Right lung (tissue), 10 donors: ENCODE measurements at places on chromosomes 3 and 15.

- DNase-seq = no peak
Observed at GRCh38 chr15:74191798-74192197, 10.8 kb downstream of the STRA6 start.

- DNase-seq = no peak
Observed at GRCh38 chr15:100218434-100218833, 123.3 kb downstream of the ADAMTS17 start.

DNA sequence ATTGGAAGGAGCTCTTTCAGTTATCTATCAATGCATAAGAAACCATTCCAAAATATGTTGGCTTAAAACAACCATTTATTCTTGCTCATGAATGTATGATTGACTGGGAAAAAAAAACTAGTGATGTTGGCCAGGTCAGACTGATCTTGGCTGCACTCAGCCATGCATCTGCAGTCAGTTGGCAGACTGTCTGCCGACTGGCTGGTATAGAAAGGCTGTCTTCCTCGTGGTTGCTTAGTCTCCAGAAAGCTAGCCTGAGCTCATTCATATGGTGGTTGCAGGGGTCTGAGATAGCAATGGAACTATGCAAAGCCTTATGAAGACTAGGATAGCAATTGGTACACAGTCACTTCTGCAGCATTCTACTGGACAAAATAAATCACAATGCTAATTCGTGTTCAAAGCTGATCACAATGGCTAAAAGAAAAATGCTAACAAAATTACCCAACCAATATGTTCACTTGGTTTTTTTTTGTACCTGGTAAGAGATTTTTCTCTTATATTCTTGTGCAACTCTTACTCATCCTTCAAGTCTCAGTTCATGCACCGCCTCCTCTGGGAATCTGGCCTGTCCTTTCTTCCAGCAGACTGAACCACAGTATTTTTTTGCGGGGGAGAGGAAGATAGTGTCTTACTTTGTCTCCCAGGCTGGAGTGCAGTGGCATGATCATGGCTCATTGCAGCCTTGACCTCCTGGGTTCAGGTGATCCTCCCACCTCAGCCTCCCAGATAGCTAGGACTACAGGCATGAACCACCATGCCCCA, 126.8 kb downstream of the KCNAB1 start:
- no peak for DNase-seq

- no peak for DNase-seq
Observed at GRCh38 chr15:39016706-39017105, 452.1 kb upstream of the RASGRP1 start.

- peak; percentile 14 for DNase-seq
Observed at GRCh38 chr3:133578548-133579191, 5.2 kb downstream of the CDV3 start.

- peak; percentile 42 for DNase-seq
Observed at GRCh38 chr3:128488991-128489673, 3.9 kb downstream of the GATA2 start.

- no peak for DNase-seq
Observed at GRCh38 chr3:9730657-9731205, 804 bp upstream of the BRPF1 start.

GRCh38 chr3:12681943-12682390, 18.1 kb upstream of the RAF1 start:
- no peak for DNase-seq

DNA sequence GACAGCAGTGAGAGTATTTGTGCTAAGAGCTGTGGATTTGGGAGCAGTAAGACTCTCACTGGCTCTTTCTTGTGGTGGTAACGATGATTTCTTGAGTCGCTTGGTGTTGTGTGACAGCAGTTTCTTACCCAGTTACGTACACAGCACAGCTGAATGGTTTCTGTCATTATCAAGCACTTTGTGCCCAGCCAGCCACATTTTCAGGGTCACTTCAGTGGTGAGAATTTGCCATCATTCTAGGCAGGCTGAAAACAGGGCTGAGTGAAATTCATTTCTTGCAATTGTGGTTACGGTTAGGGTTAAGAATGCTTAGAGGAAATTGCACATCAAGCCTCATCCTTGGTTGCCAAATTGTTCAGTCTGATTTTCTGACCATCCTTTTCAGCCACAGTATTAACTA, 130.1 kb downstream of the RYR3 start:
- no peak for DNase-seq

DNA sequence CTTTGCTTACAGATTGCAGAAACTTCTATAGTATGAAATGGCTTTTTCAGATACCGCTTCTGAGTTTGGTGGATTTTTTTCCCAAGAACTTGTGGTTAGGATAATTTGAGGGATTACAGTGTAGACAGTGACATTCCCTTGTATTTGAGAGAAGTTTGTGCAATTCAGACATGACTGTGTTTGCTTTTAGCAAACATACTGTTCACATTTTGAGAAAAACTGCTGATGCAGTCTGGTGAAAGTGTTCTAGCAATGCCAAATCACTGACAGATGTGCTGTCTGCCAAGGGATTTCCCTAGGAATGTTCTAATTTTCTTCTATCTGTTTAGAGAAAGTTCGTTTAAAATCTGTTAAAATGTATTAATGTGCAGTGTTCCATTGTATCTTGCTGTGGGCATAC, 652.6 kb downstream of the FHIT start:
- DNase-seq = no peak

GRCh38 chr15:87764461-87765240, 491.9 kb downstream of the NTRK3 start:
- DNase-seq = no peak

- DNase-seq = no peak
Observed at GRCh38 chr3:129344540-129345220, 66.0 kb downstream of the HMCES start.

GRCh38 chr15:61256231-61256630, 27.1 kb upstream of the RORA start:
- no peak for DNase-seq

- no peak for DNase-seq
Observed at GRCh38 chr3:4474683-4475490, 7.8 kb upstream of the SUMF1 start.

DNA sequence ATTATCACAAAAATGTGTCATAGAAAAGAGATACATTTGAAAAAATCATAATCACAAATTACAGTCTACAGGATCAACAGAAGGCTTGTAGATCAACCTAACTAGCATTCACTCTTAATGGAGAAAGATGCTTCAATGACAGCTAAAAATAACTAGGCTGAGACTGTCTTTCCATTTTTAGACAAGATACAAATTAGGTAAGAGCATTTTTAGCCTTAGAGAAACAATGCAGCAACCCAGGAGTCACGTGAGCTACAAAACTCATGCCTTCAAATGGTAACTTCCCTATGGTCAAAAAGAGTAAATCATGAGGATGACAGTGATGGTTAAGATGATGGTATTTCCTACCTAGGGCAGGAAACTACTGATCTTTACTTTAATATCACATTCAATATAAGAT, 415.4 kb downstream of the MAGI1 start:
- DNase-seq = no peak

GRCh38 chr3:129050556-129051295, 9.9 kb upstream of the GP9 start:
- no peak for DNase-seq

DNA sequence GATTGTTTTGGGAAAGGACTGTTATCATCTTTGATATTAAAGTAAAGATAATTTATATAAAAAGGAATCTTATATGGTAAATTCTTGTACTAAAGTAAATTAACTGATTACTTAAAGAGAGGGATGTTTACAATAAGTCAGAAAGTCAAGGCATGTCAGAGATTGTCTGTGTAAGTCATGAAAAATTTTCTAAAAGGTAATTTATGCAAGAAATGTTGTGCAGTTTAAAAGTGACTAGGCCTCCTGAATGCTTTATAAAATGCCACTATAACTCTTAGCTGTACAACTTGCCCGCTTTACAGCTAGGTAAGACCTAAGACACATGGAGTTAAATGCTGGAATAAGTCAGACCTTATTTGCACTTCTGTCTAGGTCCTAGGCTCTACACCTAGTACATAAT, 692.9 kb downstream of the GBE1 start:
- DNase-seq = no peak

- no peak for DNase-seq
Observed at GRCh38 chr15:85611361-85611760, 183.4 kb downstream of the KLHL25 start.

DNA sequence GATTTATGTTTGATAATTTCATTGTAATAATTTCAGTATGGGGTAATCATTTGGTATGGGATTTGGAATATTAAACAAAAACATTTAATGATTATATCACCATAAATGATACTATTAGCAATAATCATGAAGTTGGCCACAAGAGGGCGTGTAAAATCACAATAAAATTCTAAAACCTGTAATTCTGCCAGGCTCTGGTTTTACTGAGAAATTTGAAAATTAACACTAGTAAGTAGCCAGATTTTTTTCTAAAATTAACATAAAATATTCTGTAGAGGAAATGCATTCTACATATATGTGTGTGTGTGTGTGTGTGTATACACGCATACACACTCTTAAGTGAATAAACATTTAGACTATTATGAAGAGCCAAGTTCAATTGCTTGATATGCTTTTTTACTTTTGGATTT, 40.5 kb downstream of the FEZF2 start:
- peak; percentile 13 for DNase-seq

- DNase-seq = no peak
Observed at GRCh38 chr3:69715204-69715603, 24.1 kb upstream of the MITF start.

DNA sequence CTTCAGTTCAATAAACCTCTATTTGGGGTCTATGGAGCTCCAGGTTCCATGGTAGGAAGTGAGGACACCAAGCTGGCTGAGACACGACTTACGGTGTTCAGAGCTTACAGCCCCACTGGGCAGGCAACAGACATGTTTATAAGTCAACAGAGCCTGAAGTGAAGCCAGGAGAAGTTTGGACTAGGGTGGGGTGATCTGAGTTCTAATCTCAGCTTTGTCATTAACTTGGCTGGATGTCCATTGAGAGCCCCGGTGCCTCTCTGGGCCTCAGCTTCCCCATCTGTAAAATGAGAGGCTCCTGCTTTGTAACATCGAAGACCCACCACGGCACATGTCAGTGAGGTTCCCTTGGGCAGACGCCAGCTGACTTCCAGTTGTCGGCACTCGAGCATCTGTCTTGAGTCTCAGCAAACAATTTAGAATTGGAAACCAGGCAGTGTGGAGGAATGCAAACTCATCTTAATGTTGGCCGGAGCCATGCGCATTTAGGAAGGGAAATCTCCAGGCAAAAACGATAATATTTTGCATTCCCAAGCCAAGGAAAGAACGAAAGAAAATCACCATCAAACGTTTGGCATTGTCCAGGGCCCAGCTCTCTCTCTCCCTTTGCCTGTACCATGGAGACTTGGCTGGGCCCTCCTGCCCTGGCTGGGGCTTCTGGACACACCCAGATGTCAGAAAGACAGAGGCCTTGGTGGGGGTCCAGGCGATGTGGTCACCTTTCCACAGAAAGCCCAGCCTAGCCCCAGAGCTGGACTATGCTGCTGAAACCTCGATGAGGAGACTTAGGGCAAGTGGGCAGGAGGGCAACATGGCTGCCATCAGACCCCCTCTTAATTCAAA, 18.4 kb downstream of the ITGA11 start:
- DNase-seq = peak; percentile 39

- peak; percentile 5 for DNase-seq
Observed at GRCh38 chr3:189806171-189806951, 175.2 kb downstream of the TP63 start.

DNA sequence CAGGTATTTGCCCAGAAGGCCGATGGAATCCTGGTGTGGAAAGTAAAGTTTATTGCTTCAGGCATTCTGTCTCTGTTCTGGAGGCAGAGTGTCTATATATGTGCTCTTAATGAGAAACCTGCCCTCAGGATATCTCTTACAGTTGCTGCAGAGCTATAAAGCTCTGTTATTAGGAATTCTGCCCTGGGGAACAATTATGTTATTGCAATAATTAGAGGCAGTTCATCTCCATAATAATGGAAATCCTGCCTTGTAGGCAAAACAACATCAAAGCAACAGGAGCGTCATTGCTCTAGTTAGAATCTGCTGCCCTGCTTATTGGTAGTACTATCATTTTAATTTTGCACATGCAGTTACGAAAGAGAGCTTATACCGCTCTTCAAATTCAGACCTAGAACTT, 175.6 kb downstream of the IL5RA start:
- no peak for DNase-seq

GRCh38 chr3:43162230-43163084, 56.6 kb upstream of the POMGNT2 start:
- DNase-seq = no peak

DNA sequence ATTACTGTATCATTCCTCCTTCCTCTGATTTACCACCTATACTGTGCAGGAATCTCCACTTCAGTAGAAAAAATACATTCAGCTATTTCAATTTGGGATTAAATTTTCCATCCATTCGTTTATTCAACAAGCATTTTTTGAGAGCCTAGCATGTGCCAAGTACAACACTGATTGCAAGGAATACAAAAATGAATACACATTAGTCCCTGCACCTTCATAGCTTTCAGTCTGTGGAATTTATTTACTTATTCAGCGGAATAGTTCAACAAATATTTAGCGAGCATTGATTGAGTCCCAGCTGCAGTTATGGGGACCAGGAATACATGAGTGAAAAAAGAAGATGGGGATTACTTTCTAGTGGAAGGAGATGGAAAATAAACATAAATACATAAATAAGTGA, 606.8 kb upstream of the TBL1XR1 start:
- no peak for DNase-seq

DNA sequence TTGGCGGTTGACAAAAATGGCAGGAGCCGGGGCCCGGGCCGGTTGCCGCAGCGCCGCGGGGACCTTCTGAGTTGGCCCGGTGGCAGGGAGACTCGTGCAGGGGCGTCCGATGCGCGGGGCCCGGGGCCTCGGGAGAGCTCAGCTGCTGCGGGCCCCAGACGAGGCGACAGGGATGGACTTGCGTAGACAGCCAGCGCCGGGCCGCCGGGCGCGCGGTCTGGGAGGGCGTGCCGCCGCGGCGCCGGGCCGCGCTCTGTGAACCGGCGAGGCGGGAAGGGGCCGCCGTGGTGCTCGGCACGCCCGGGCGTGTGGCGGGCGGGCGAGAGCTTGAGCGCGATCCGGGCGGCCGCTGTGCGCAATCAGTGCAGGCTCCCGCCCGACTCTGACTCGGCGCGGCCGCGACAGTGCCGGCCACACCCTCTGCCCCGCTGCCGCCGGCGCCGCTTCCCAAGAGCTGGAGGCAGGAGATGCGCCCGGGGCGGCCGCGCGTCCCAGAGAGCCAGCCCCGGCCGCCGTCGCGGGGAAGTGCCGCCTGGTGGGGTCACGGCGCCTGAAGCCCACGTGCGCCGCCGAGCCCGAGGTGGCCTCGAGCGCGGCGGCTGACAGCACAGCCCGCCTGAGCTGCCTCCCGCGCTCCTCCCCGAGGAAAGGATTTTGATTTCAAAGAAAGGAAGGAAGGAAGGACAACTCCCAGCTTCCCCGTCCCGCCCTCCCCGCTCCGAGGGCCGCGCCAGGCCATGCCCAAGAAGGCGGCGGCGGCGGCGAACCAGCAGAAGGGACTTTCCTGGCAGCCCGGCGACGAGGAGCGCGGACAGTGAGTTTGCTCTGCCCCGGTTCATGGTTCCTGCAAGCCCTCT, 657 bp downstream of the TLNRD1 start:
- peak; percentile 44 for DNase-seq

DNA sequence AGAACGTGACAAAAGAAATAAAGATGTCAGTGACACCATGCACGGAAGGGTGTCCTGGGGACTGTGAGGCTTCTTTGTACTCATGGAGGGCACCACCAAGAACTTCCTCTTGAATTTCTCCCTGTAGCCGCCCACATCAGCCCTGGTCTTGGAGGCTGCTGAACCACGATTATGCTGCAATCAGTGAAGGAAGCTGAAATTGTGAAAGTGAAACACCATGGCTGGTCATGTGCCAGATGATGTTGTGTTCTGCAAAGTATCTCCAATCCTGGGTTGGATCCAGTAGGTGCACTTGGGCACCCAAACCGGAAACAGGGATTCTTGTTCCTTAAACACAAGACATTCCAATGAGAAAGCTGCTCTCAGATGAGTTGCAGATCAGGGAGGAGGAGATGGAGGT, 104.4 kb upstream of the GOLGA6L6 start:
- DNase-seq = no peak
